ENCODE measurements at places on chromosomes 1 and 21. TPM values are rescaled to one million over a fixed set of nuclear protein-coding genes. Genes with fewer than 3 reads are reported as not detected.

DNA sequence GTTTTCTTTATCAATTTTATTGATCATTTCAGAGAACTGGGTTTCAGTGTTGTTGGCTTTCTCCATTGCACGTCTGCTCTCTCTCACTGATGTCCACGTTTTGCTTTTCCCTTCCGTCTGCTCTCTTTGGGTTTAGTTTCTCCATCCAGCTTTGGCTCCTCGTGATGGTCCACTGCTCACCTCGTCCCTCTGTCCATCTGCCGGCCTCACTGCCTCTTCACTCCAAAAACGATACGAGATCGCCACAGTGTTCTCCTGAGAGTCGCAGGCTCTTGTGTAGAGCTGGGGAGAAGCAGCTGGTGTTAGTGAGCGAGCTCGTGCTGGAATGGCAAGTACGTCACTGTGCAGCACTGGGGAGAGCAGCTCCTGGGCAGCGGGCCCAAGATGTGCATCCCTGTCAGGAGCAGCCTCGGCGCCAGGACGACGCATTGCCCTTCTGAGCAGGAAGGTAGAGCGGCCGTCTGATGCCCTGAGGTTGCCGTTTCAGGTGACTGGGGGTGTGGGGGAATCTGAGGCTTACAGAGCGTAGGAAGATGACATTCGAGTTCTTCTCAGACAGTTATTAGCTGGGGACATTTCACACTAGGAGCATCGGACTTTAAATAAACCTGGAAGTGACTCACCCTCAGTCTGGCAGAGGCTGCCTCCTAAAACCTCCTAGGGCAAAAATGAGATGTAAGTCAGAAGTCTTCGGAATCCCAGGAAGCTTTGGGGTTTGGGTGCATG lies 31.4 kb upstream of the PCBP3 start:
- peak; percentile 64 for DNase-seq

- DNase-seq = no peak
Measured at GRCh38 chr1:90778486-90778885, 61.4 kb upstream of the BARHL2 start.

GRCh38 chr1:230067871-230068620 lies 1.0 kb downstream of the GALNT2 start:
- DNase-seq = peak; percentile 60

GRCh38 chr1:187922255-187922654 lies 1093.5 kb downstream of the PLA2G4A start:
- no peak for DNase-seq

DNA sequence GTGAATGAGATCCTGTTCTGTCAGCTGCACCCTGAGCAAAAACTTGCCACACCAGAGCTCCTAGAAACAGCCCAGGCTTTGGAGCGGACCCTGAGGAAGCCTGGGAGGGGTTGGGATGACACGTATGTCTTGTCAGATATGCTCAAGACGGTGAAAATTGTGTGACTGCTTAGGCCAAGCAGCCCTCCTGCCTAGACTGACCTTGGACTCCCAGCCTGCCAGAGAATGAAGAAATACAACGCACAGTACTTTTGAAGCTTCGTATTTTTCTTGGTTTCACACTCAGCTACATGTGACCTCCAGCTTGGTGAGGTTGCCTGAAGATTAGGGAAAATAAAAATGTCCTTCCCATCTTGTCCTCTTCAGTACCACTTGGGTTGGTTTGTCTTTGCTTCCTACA lies 15.1 kb downstream of the METTL13 start:
- DNase-seq = no peak

- no peak for DNase-seq
Measured at GRCh38 chr1:230827801-230828200, 40.5 kb downstream of the C1orf198 start.

Gene TMPRSS3
- not detected for total RNA-seq

Gene GJA5
- 59.1 TPM for total RNA-seq

Gene FABP3
- 30.8 TPM for total RNA-seq

Gene TMEM82
- not detected for total RNA-seq
